ENCODE measurements at places on chromosomes 12 and 14.

- no peak for DNase-seq
These were observed 3.0 kb upstream of the MYF6 start for GRCh38 chr12:80704420-80704819.

DNA sequence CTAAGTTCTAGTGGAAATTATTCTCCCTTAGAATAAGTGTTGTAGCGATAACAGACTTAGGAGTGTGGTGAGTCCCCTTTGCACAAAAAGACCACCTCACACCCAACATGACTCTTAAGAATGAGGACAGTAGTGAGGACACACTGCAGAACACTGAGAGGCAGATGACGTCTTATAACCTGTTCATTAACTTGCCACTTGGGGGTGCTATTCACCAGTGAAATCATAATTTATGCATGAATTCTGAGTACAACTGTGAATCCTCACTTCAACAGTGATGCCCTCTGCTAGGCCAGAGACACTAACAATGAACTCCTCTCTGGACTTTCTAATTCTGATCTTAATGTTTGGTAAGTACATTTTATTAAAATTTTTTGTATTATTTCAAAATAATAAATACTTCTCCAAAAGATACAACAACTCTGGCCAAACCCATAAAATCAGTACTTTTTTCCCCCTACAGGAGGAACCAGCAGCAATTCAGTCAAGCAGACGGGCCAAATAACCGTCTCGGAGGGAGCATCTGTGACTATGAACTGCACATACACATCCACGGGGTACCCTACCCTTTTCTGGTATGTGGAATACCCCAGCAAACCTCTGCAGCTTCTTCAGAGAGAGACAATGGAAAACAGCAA is 274.7 kb downstream of the DAD1 start:
- DNase-seq: peak; percentile 60

GRCh38 chr12:90335566-90335965 is 619.4 kb downstream of the CCER1 start:
- peak; percentile 30 for DNase-seq

DNA sequence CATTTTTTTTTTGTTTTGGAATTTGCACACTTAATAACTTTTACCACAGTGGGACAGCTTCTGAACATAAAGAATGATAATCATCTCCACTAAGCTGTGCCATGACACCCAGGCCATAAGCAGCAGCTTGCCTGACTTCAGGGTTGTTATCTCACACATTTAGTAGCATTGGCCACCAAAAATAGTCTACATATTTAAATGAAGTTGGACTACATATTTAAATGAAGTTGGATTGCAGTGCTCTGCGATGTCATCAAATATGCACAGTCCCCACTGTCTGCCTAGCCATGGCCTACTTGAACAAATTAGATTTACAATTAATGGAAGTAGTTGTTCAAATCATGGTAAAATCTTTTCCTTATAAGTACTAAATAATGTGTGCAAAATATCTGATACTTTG is 101.0 kb downstream of the KLRB1 start:
- no peak for DNase-seq

DNA sequence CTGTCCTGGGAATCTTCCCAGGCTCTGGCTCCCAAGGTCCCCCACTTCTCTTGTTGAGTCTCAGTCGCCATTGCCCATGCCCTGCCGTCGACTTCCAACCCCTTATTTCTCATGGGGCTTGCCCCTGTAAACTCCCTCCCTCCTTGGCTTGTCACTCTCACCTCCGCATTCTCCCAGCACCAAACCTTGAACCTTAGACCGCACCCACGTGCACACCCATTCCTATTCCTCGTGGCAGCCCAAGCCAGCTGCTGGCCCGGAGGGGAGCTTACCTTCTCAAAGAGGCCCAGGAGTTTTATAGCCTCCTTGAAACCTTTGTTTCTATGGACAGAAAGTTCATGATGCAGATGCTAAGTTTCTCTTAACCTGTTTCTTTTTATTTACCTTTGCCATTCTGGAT is 4.6 kb downstream of the JDP2 start:
- no peak for DNase-seq

DNA sequence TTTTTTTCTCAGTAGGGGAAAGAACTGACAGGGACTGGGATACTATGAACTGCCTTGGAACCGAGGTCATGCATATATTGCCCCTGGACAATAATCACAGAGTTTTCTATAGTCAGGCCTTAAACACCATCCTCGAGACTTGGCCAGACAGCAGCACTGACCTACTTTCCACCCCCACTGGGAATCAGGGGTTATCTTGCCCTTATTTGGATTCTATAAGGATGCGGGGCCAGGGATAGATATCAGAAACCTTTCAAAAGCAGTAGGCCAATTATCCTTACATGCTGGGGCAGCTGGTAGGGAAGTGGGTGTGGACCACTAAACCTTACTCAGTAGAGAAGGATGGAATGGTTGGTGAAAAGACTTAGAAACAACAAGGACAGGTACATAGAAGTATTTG is 2.0 kb downstream of the ZNF219 start:
- no peak for DNase-seq

- DNase-seq: no peak
These were observed at the start of gene CTSG for GRCh38 chr14:24576182-24576581. TSS of gene CTSG (minus strand) at chr14:24576250. CDS start at chr14:24576223, 27 bp downstream.

DNA sequence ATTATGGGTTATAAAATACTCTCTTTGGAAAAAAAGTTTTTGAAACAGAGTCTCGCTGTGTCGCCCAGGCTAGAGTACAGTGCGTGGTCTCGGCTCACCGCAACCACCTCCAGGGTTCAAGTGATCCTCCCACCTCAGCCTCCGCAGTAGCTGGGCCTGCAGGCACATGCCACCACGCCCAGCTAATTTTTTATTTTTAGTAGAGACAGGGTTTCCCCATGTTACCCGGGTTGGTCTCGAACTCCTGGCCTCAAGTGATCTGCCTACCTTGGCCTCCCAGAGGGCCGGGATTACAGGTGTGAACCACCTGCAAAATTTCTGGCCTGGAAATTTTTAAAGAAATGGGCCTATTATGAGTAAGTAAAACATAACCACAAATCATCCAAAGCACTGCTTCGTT is 3.8 kb downstream of the USP15 start:
- DNase-seq: no peak

DNA sequence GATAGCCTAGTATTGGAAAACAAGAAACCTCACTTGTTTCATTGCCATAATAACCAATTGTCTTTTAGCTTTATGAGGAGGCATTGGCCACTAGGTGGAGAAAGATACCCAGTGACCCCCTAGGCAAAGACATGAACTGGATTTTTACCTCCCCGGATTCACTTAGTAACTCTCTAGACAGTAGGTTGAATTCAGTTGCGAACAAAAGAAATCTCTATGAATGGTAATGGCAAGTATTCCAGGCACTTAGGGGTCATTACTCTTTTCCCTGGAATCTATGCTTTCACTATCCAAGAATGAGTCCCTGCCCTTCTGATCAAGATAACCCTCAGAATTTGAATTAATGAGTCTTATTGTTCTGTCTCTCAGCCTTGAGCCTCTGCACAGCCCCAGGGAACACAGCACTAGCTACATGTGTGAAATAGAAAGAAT is 29.5 kb upstream of the RHOJ start:
- peak; percentile 23 for DNase-seq

GRCh38 chr14:104771918-104772706 is 19.2 kb downstream of the SIVA1 start:
- DNase-seq: no peak

DNA sequence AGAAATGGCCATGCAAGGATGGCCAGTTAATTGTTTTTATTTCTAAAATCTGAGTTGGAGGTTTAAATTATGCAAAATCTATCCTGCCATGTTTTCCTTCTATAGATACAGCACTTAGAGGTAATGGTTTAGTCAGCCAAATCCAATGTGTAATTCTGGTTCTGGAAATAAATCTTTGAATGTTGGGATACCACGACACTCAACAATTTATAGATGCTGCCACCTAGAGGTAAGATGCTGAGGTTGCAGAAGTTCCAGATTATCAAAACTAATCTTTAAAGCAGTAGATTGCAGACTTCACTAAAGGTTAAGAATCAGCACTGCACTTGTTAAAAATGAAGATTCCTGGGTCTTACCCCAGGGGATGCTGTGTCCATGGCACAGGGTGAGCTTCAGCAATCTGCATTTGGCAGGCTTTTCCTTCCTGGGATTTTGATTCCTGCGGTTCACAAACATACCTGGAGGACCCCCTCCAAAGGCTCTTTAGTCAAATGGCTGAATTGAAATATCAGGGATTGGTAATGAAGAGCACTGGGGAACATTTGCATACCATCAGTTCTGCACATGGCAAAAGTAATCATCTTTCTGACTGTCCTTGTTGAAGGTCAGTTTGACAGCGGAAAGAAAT is 53.4 kb upstream of the ANO4 start:
- DNase-seq: peak; percentile 14

DNA sequence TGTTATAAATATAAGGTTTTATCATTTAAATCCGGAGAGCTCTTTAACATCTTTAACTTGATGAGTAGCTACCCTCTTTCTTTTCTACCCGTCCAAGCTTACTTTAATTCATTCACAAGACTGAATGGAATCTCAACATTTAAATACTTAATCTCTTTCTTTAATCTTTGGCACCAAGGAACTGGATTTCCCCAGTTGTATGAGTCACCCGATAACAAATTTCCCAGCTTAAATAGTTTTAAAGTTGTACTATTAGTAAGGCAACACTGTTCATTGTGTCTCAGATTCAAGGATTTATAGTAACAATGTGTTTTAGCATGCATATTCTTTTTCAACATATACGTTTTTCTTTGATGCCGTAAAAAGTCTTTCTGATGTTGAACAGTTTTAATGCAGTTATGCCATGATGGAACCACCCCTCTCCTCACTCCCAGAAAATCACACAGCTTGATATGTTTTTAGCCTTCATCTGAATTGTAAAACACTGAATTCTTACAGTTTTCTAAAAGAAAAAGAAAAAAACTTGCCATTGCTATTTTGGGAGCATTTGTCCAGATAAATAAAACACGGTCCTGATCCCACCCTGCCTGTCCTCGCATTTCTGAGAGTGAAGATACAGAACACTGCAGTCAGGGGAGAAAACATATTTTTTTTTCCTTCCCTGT is 16.0 kb upstream of the LRP6 start:
- peak; percentile 76 for DNase-seq

DNA sequence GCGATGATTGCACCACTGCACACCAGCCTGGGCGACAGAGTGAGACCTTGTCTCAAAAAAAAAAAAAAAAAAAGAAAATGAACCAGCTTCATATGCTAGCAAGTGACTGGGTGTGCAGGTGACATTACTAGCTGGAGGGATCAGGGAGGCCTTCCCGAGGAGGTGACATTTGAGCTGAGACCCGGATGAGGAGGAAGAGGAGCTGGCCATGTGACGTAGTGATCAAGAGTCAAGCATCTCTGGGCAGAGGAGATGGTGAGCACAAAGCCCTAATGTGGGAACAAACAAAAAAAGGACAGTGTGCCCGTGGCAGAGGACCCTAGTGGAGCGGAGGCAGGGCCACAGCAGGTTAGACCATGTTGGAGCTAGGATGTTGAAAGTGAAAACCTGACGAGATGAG is 3.5 kb upstream of the PTPN6 start:
- DNase-seq: no peak

DNA sequence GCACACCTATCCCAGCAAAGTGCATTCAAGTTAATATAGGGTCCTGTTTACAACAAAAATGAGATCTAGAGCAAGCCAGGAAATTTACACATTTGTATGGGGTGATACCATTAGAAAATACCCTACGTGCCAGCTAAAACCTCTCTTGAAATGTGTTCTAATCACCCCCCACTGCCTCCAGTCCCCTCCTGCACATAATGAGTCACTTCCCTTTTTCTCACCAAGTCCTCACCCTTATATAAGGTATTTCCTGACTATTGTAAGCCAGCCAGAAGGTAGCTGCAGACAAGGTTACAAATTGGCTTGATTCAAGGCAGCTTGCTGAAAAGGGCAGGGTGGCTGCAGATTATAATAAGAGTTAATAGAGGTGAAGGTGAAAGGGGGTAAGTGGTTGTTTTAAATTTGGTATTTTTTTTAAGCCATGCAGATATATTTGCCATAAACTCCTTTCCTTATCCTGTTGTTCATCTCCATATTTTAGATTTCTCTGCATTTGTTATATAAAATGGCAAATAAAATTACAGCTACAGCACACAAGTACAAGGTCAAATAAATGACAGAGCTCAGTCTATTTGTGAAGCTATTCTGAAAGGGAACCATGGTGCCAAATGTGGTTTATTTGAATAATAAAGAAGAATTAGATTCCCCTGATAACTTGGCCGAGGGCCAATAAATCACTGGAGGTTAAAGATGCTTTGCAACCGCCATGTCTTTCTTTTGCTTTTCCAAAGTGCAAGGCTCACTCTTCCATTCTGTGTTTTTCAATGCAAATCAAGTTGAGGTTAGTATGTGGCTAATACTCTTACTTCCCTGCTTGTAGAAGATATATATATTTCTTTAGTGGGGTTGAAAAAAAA is 385.9 kb downstream of the EGLN3 start:
- DNase-seq: peak; percentile 70

DNA sequence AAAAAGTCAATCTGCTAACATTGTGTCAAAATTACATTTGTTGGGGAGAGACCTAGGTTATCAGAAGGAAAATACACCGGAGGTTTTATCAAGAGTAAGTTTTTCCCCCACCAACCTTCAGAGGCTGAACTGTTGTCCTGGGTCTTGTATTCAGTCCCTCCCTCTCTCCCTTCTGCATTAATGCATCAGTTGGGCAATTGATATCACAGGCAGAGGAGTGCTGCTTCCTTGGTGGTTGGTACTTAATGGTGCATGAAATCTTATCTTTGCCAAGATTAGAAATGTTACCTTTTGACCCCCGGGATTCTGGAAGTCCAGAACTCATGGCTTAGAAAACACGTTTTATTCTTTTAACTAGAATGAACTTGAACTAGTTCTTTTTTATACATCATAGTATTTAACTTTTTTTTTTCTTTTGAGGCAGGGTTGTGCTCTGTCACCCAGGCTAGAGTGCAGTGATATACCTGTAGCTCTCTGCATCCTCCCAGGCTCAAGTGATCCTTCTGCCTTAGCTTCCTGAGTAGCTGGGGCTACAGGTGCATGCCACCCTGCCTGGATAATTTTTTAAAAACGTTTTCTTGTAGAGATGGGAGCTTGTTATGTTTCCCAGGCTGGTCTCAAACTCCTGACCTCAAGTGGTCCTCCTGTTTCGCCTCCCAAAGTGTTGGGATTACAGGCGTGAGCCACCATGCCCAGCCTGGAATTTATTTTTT is 4.9 kb downstream of the PCBP2 start:
- DNase-seq: no peak

GRCh38 chr14:43789458-43789857 is 717.6 kb downstream of the FSCB start:
- DNase-seq: no peak

DNA sequence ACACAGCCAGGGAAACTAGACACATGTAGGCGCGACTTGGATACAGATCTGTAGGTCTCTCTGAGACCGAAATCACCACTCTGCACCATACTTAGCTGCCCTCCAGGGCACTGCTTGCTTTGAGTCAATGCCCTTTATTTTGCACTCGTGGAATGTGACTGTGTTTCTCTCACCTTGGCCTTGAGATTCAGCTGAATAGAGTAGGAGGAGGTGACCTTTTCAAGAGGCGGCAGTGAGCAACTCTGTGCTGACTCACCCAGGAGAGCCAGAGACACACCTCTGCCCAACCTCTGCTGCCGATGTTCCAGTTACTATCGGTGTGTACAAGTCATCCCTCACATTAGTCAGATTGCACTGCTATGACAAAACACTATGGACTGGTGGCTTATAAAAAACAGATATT is 583.4 kb downstream of the VRK1 start:
- no peak for DNase-seq

All from RPMI7951 (cell line).